ENCODE measurements at places on chromosomes 3 and 15. TPM values are rescaled to one million over a fixed set of nuclear protein-coding genes. Genes with fewer than 3 reads are reported as not detected.

Gene BFSP2
- 19.2 TPM for total RNA-seq

Gene ARL6IP5
- total RNA-seq: 25.9 TPM

Gene GABRR3
- total RNA-seq: not detected

Gene GOLGA8N
- total RNA-seq: 1.4 TPM

Gene GOLGA8K
- total RNA-seq: not detected

- DNase-seq: no peak
Measured at GRCh38 chr15:68213991-68214837, 9.1 kb upstream of the CALML4 start.

- DNase-seq: no peak
Measured at GRCh38 chr15:37093480-37094332, 6.6 kb downstream of the MEIS2 start.

- DNase-seq: no peak
Measured at GRCh38 chr3:194852831-194853508, 167.3 kb downstream of the FAM43A start.

DNA sequence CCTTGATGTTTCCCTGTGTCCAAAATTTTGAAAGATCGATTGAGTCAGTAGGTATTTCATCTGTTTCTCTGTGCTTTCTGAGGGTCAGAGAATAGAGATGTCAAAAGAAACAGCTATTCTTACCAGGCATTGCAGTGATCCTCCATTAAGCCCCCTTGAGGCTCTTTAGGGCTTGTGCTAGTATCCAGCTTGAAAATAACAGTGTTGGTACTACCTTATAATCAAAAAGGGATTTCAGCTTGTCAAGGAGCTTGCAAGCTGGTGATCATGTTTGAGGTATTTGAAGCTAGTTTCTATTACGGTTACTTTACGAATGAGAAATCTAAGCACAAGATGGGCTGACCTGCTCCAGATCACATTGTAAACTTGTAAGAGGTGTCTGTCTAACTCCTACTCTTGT, 103.4 kb downstream of the EDEM1 start:
- no peak for DNase-seq

DNA sequence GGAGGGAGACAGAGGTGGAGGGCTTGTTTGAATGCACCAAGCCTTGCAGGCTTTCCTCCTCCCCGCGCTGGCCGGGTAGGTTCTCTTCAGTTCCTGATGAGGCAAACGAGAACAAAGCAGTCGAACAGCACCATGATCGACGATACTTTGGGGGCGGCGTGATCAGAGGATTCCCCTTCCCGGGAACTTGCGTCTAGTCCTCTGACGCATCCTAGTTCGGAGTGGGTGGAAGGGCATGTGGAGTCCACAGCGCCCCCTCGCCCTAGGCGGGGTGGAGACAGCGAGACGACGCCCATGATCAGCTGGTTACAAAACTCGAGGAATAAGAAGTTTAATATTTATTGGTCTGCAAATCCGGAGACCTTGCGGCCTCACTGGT, 452 bp upstream of the SV2B start:
- no peak for DNase-seq

- DNase-seq: no peak
Measured at GRCh38 chr3:17151598-17152373, 267.0 kb downstream of the PLCL2 start.

- DNase-seq: no peak
Measured at GRCh38 chr3:85652360-85652759, 693.6 kb downstream of the CADM2 start.

DNA sequence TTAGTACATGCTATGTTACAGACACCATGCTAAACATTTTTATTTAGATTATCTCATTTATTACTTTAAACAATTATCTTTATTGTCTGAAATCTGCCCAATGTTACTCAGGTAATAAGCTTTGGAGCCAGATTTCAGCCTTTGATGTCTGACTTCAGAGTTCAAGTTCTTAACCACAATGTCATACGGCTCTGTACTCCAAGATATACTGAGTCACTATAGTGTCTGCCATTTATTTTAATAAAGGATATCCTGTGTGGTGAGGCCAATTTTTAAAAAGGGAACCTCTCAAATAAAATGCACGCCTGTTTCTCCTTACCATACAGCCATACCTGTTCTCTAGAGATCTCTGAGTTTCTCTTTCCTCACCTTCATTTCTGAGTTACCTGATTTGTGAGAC, 193.1 kb downstream of the EPHA3 start:
- no peak for DNase-seq

DNA sequence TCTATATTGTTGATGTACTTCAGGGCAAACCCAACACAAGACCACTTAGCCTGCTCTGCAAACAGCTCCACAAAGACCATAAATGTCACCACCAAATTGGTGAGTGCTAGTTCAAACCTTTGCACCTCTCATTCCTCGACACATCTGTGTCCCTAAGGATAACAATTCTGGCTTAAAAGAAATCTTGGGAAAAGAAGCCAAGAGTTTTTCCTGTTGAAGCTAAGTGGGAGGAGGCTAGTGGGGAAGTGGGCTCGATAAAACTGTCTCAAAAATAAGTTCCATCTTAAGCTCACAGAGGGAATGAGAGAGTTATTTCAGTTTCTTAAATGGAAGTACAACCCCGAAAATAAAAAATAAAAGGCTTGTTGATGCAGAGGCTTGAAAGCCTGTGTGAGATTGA, 40.4 kb upstream of the PRICKLE2 start:
- no peak for DNase-seq

- DNase-seq: no peak
Measured at GRCh38 chr15:69460481-69460880, 7.9 kb downstream of the RPLP1 start.

- no peak for DNase-seq
Measured at GRCh38 chr15:100335335-100335999, 6.3 kb downstream of the ADAMTS17 start.

DNA sequence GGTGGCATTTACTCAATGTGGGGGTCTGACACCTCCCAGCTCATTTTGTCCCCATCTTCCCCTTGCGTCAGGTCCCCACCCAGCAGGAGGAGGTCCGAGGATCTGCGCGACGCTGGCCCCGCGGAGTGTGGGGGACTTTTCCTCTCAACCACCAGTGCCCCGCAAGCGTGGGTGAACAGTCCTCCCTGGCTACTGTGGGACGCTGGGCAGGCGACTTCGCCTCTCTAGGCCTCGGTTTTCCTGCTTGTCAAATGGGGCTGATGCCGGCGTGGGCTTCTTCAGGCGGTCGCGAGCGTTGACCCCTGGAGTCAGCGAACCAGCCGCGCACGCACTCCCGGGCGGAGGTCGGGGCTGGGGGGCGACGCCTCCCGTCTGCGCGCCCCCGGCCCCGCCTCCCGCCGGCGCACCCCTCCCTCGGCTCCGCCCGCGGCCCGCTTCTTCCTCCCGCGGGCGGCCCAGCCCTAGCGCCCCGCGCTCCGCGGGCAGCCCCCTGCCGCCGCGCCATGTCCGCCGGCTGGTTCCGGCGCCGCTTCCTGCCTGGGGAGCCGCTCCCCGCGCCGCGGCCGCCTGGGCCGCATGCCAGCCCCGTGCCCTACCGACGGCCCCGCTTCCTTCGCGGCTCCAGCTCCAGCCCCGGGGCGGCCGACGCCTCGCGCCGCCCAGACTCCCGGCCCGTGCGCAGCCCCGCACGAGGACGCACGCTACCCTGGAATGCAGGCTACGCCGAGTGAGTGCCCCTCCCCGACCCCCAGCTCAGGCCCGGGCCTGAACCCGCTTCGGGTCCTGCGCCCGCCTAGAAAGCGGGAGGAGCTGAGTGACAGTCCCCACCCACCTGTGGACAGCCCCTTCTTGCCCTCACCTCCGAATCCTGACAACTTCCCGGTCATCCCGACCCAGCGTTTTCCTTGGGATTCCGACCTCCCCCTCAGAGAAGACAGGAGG, at the start of gene PPM1M:
Gene PPM1M (plus strand): TSS at position 438 of the 942 bp plus-strand sequence. CDS start 66 bp downstream, at position 504.
- DNase-seq: no peak

DNA sequence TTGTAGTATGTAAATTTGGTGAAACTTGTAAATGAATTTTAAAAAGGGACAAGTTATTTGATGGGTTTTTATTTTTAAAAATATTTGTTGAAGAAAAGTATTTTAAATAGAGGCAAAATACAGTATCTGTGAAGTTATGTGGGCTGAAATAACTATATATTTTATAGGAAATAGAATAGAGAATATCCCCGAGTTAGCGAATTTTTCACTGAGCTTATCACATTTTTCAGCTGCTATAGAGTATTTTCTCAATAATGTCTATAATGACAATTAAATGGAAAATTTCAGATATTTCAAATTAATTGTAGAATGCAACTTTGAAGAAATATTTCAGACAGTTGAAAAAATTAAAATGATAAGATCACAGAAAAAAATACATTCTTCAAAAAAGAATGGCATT, 166.4 kb upstream of the TP63 start:
- no peak for DNase-seq

DNA sequence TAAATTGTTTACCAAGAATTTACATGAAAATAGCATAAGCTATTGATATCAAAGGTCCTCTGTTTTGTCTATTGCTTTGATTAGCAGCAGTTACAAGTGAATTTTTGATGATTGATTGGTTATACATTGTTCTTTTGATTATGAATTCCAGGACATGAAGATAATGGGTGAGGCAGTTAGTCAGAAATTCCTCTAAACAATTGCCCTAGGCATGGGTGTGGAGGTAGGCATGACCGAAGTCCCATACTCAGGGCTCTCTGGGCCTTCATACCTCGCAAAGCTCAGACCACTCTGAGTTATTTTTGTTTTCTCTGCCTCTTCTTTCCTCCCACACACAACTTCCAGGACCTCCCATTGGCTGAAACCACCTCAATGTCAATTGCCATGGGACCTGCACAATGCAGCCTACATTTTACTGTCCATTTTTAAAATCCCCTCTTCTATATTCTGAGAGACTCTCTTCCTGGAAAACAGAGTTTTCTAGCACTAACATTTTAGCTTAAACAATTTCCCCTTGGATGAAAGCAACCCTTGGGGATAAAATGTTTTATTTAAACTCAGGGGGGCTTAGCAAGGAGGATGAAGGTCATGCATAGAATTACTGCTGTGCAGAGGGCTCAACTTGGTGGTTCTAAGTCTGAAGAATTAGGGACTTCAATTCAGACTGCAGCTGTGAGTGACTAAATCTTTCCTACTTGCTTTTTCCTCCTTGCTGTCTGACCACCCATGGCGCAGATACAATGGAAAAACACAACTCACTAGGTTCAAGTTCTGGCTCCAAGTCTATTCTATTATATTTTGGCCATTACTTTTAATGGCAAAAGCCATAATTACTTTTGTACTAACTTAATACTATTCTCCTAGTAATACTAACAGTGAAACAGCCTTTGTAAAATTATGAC, 594.8 kb downstream of the NTRK3 start:
- no peak for DNase-seq

All from OCI-LY7 (cell line).